ENCODE measurements at places on chromosomes 1 and 21.
A peak's percentile ranks its signal among the peaks of the same experiment; 100 is the strongest.

DNA sequence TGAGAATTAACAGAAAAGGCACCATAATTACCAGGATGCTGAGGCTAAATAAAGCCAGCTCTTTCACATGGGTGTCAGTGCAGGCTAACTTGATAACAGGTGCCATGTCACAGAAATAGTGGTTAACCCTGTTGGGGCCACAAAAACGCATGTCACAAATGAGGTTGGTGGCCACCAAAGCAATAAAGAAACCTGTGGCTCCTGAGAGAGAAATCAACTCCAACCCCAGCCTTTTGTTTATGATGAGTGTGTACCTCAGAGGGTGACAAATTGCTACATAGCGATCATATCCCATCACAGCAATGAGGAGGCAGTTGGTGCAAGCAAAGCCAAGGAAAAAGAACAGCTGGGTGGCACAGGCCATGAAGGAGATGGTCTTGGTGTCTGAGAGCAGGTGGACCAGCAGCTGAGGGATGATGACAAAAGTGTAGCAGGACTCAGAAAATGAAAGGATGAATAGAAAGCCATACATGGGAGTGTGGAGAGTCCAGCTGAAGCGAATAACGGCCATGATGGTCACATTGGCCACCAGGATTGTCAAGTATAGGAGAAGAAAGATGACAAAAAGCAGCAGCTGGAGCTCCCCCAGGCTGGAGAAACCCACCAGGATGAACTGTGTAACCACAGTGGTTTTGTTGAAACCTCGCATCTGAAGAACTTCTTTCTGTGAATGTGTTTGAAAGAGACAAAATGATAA, at the start of gene OR10T2:
TSS of gene OR10T2 (minus strand) at position 649 of the 697 bp plus-strand sequence. CDS start at position 649, 0 bp downstream.
- H3K4me3 ChIP-seq, result no peak within 1 kb of the TSS
- no peak within 1 kb of the TSS for H3K27ac ChIP-seq
- no peaks in the 10 kb centered on the region for H3K4me1 ChIP-seq
- no peaks in the 10 kb centered on the region for H3K36me3 ChIP-seq
- DNase-seq, result no peak

DNA sequence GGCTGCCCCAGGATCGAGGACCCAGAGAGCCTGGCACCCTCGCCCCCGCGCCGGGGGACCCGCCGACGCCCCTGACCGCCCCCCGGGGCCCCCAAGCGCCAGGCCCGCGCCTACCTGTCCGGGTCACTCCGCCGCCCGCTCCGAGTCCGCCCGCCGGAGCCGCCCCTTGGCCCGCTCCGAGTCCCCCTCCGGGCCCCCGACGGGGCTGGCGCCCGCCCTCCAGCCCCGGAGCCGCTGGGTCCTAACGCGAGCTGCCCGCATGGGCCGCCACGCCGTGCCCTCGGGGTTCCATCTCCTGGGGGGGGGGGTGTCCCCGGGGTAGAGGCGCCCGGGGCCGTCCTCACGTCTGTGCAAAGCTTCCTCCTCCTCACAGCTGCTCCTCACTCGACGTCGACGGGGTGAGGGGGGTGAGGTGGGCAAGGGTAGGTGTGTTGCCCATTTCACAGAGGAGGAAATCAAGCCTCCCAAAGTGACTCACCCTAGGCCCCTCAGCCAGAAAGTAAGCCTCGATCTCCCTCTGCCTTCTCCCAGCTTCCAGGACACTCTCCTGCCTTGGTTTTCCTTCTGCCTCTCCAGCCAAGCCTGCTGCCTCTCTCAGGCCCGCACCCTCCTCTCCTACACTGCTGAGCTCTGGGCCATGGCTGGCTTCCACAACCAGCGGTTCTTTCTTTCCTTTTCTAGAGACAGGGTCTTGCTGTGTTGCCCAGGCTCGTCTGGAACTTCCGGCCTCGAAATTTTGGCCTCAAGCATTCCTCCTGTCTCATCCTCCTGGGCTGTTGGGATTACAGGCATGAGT, at the start of gene MFAP2:
TSS of gene MFAP2 (minus strand) at position 148 of the 796 bp plus-strand sequence. CDS start 2,347 bp downstream, outside the sequence.
- DNase-seq, result peak; percentile 89
- peaks cover 52% of the 10 kb centered on the region for H3K4me1 ChIP-seq
- H3K36me3 ChIP-seq, result peaks cover 8% of the 10 kb centered on the region
- H3K4me3 ChIP-seq, result peak within 1 kb of the TSS; percentile 76
- H3K27me3 ChIP-seq, result no peaks in the 10 kb centered on the region

- H3K27ac ChIP-seq, result no peak overlapping the region
- no peak overlapping the region for H3K4me3 ChIP-seq
- peaks cover 7% of the 10 kb centered on the region for H3K4me1 ChIP-seq
- peak; percentile 88 for DNase-seq
These were observed 12.3 kb upstream of the IFNLR1 start for GRCh38 chr1:24199291-24199900.

- H3K4me3 ChIP-seq, result no peak overlapping the region
- H3K27me3 ChIP-seq, result no peaks in the 10 kb centered on the region
- no peaks in the 10 kb centered on the region for H3K4me1 ChIP-seq
- H3K27ac ChIP-seq, result no peak overlapping the region
- no peak for DNase-seq
These were observed 57.3 kb downstream of the DRAM2 start for GRCh38 chr1:111082421-111083203.

DNA sequence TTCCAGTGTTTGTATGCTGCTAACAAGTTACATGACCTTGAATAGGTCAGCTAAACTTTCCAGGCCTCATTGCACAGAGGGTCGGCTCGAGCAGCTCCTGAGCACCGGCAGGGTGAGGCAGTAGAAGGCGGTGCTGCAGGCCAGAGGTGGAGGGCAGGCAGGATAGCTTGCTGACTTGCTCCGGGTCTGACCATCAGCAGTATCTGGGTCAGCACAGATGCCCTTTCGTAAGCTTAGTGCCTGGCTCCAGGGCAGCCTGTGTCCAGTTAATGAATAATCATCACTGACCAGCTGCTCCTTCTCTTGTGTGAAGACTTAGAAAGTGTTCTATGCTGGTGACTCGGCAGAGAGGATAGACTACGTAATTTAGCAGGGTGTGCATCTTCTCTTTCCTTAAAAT, 6.9 kb downstream of the MAPKAPK2 start:
- H3K36me3 ChIP-seq, result peaks cover 11% of the 10 kb centered on the region
- peaks cover 58% of the 10 kb centered on the region for H3K4me1 ChIP-seq
- H3K27me3 ChIP-seq, result no peaks in the 10 kb centered on the region
- DNase-seq, result no peak

DNA sequence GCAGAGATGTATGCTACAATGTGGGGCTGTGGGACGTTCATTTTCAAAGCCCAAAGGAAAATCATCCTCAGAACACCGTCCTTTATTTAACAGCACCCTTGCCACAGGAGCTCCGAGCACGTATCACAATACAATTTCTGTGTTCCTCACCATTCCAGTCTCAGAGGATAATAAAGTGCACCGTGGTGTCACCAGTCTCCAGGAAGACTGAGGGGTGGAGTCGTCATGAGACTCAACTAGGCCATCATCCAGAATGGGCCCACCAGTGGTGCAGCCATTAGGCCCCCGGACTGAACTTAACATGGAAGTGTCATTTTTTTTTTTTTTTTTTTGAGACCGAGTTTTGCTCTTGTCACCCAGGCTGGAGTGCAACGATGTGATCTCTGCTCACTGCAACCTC, 17.2 kb downstream of the SEC16B start:
- no peaks in the 10 kb centered on the region for H3K36me3 ChIP-seq
- no peaks in the 10 kb centered on the region for H3K27me3 ChIP-seq
- no peaks in the 10 kb centered on the region for H3K4me1 ChIP-seq
- no peak overlapping the region for H3K4me3 ChIP-seq
- H3K27ac ChIP-seq, result no peak overlapping the region
- no peak for DNase-seq

DNA sequence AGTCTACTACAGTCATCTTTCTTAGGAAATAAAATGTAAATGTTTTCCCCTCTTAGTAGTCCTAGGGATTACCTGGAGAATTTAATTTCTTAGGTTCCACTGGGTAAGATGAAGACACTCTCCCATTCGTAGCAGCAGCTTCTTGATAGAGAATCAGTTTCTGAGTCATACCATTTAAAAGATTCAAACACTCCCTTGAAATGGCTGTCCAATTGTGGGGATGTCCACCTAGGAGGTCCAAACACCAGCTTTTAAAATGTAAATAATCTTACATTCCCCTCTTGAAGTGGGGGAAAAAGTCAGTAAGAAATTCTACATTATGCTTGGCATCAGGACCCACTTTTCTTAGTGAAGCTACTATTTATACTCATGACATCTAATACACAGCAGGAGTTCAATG, 37.5 kb downstream of the NDC1 start:
- H3K27me3 ChIP-seq, result no peaks in the 10 kb centered on the region
- H3K27ac ChIP-seq, result no peak overlapping the region
- no peaks in the 10 kb centered on the region for H3K4me1 ChIP-seq

GRCh38 chr1:157088607-157089006, 11.0 kb downstream of the ETV3L start:
- H3K27me3 ChIP-seq, result no peaks in the 10 kb centered on the region
- no peaks in the 10 kb centered on the region for H3K36me3 ChIP-seq
- H3K27ac ChIP-seq, result no peak overlapping the region
- no peak for DNase-seq

DNA sequence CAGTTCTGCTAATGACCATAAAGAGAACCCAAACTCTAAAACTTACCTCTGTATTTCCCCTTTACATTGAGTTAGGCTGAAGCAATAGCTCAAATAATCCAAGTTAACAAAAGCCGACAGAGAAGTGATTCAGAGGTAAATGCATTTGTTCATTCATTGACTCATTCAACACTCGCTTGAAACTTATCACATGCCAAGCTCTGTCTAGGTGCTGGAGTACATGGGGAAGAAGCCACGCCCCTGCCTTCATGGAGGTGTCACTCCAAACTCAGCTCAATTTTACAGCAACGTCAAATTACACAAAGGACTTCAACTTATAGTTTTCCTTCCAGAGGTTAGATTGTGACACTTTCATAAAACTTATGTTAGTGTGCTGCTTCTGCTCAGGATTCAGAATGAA, 45.8 kb downstream of the SLC25A24 start:
- peaks cover 53% of the 10 kb centered on the region for H3K36me3 ChIP-seq
- no peaks in the 10 kb centered on the region for H3K27me3 ChIP-seq
- H3K4me1 ChIP-seq, result no peaks in the 10 kb centered on the region
- no peak overlapping the region for H3K4me3 ChIP-seq
- DNase-seq, result no peak

GRCh38 chr1:23528250-23528978, 2.6 kb downstream of the E2F2 start:
- H3K4me3 ChIP-seq, result no peak overlapping the region
- no peak overlapping the region for H3K27ac ChIP-seq
- no peaks in the 10 kb centered on the region for H3K27me3 ChIP-seq
- DNase-seq, result peak; percentile 45
- peaks cover 11% of the 10 kb centered on the region for H3K4me1 ChIP-seq
- no peaks in the 10 kb centered on the region for H3K36me3 ChIP-seq

DNA sequence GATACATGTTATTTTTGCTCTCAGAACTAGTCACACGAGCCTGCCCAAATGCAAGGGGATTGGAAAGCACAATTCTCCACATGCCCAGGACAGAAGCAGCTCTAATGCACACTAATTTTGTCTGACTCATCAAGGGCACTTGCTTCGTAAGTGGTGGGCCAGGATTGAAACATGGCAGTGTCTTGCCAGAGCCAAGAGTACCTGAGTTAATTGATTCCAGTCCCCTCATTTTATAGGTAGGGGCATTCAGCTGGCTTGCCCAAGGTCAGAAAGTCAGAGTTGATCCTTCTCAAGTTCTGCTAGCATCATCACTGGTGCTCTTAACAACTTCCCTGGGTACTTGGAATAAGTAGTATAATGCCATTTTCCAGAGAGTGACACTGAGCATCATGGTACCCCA, 356.1 kb downstream of the ZNF326 start:
- no peaks in the 10 kb centered on the region for H3K27me3 ChIP-seq
- H3K4me3 ChIP-seq, result no peak overlapping the region
- no peak for DNase-seq
- H3K4me1 ChIP-seq, result no peaks in the 10 kb centered on the region
- no peaks in the 10 kb centered on the region for H3K36me3 ChIP-seq

- no peaks in the 10 kb centered on the region for H3K4me1 ChIP-seq
- peaks cover 32% of the 10 kb centered on the region for H3K36me3 ChIP-seq
- no peaks in the 10 kb centered on the region for H3K27me3 ChIP-seq
- H3K27ac ChIP-seq, result no peak overlapping the region
- DNase-seq, result no peak
These were observed 532 bp upstream of the FAM177B start for GRCh38 chr1:222736470-222736869.

Data from SK-N-SH (cell line).